ENCODE measurements at places on chromosomes 3 and 15. TPM values are rescaled to one million over a fixed set of nuclear protein-coding genes. Genes with fewer than 3 reads are reported as not detected.

The SLC12A1 gene
- not detected for total RNA-seq

The CD80 gene
- 0.41 TPM for total RNA-seq

The TBC1D21 gene
- total RNA-seq = not detected

The ABCF3 gene
- 166 TPM for total RNA-seq

The BBS4 gene
- total RNA-seq = 12.8 TPM

The COL6A6 gene
- not detected for total RNA-seq

The PLA2G4E gene
- not detected for total RNA-seq

The PAK6 gene
- 0.36 TPM for total RNA-seq

The CCDC33 gene
- not detected for total RNA-seq

The GP5 gene
- 3.3 TPM for total RNA-seq

The FAM174B gene
- total RNA-seq = 3.6 TPM

The CBLB gene
- 112 TPM for total RNA-seq

The SEMA3B gene
- total RNA-seq = 2.0 TPM

The SLC2A2 gene
- not detected for total RNA-seq

The C3orf49 gene
- total RNA-seq = not detected

The GPR156 gene
- total RNA-seq = 0.27 TPM

The SMCO1 gene
- not detected for total RNA-seq

The TGFBR2 gene
- total RNA-seq = 203 TPM

The SAMD7 gene
- total RNA-seq = not detected

The MINAR1 gene
- 0.11 TPM for total RNA-seq

The KAT2B gene
- total RNA-seq = 54.4 TPM

The PPP4R2 gene
- total RNA-seq = 67.8 TPM

The CHRNB4 gene
- not detected for total RNA-seq

The CPNE4 gene
- total RNA-seq = not detected

The HHATL gene
- total RNA-seq = not detected

The GMNC gene
- not detected for total RNA-seq

The OCA2 gene
- not detected for total RNA-seq

The ADGRG7 gene
- not detected for total RNA-seq

The TMEM207 gene
- not detected for total RNA-seq

The ZNF619 gene
- 2.6 TPM for total RNA-seq

The SPSB4 gene
- total RNA-seq = not detected

The POTEB gene
- total RNA-seq = not detected

The CCDC32 gene
- total RNA-seq = 20.9 TPM

The PLXND1 gene
- total RNA-seq = 61.7 TPM

The RTP1 gene
- not detected for total RNA-seq

The WNT7A gene
- 22.4 TPM for total RNA-seq

The INSYN1 gene
- not detected for total RNA-seq

The LSMEM2 gene
- not detected for total RNA-seq

The CHL1 gene
- not detected for total RNA-seq

The LRRC2 gene
- 0.59 TPM for total RNA-seq

The AADACL2 gene
- not detected for total RNA-seq

The CLDN1 gene
- total RNA-seq = 0.95 TPM

The NTRK3 gene
- not detected for total RNA-seq

The ATOSA gene
- total RNA-seq = 137 TPM

The CNBP gene
- 260 TPM for total RNA-seq

The STRC gene
- 1.7 TPM for total RNA-seq

The VGLL3 gene
- not detected for total RNA-seq

The CLSTN2 gene
- total RNA-seq = not detected

The GREM1 gene
- total RNA-seq = not detected

The MESP2 gene
- total RNA-seq = not detected
